ENCODE measurements at places on chromosomes 12 and 14.

- DNase-seq, result no peak
Measured at GRCh38 chr14:58066115-58066514, 85.9 kb downstream of the ARMH4 start.

DNA sequence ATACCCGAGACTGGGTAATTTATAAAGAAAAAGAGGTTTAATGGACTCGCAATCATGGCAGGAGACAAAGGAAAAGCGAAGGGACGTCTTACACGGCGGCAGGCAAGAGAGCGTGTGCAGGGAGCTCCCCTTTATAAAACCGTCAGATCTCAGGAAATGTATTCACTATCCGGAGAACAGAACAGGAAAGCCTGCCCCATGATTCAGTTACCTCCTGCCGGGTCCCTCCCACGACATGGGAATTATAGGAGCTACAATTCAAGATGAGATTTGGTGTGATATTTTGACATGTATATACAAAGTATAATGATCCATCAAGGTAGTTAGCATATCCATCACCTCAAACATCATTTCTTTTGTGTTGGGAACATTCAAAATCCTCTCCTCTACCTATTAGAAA, 2.3 kb upstream of the CDCA4 start:
- no peak for DNase-seq

DNA sequence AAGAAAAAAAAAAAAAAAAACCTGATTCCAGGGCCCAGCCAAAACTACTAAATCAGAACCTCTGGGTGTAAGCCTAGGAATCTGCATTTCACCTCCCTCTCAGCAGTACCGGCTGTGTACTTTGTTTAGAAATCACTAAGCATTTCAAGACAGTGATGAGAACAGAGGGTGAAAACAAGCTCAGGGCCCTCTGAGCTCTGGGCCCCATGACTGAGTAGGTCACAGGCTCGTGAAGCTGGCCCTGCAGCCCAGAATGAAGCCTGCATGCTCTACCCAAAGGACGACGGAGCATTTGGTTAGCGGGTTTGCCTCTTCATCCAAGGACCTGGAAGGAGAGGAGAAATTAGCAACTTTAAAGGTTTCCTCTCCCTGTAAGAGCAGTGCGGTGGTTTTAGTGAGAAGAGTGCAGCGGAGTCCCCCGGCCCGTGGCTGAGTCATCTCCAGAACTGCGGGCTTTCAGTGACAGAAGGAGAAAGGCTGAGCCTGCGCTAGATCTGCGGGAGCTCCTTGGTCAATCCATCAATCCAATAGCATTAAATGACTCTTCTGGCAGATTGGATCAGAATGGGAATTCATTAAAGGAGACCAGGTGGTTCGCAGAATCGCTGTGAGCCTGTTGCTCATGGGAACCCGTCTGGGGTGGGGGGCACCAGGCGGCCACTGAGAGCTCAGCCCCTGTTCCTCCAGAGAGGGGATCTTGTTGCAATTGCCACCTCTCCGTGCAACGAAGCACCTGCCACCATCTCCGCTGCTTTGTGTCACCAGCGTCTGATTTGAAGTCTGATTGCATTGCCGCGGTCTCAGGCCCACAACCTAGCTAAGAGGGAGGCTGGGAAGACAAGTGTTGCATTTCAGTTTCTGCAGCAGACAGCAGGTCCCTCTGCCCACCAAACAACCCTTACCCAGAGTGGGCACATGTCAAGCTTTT, 7.3 kb downstream of the IL31 start:
- peak; percentile 30 for DNase-seq

DNA sequence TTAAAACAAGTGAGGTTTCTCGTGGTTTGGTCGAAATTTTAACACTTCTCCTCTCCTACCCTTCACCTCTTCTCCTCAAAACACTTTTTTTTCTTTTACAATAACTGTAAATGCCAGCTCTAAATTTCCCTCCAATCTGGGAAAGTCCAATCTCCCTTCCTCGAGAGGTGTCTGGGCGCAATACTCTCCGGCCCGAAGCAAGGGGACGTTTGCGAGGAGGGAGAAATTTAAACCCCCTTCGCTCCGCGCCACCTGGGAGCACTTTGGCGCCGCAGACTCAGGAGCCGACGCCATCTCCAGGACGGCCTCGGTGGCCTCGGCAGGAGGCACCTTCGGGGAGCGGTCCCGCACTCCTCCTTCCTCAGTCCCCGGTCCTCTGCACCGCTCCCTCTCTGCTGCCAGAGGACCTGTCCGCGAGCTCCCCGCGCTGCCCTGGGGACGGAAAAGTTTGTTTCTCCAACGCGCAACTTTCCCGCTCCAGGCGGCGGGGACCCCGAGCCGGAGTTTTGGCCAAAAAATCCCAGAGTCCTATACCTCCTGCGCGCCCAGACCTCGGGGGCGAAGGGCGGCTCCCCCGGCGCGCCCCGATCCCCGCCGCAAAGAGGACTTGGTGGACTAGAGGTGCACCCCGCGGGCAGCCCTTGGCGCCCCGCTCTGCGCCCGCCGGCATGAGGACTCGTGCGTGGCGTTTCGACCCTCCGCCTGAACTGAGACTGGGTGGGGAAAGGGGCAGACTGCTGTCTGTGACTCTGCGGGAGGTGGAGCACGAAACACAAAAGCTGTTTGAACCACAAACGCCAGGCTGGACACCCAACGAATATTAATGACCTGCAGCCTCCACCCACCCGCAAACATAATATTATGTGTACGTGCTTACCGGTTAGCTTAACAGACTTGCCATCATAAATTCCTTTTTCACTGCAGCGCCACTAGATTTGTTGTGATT, 95.2 kb upstream of the HMGA2 start:
- no peak for DNase-seq

DNA sequence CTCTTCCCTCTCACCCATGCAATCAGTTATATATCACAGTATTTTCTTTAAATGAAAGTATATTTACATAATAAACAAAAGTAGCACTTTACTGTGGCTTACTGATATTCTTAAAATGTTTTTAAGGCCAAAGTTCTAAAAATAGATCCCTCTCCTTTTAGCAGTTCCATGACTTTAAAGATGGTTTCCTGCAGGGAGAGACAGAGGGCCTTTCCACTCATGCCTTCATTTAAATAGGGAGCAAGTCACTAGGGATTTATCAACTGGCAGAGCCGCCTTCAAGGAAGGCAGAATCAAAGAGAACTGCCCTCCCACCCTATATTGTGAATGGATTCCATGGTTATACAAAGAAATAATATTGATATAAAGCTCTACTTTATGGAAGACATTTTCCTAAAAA, 55.5 kb downstream of the DUSP16 start:
- no peak for DNase-seq

DNA sequence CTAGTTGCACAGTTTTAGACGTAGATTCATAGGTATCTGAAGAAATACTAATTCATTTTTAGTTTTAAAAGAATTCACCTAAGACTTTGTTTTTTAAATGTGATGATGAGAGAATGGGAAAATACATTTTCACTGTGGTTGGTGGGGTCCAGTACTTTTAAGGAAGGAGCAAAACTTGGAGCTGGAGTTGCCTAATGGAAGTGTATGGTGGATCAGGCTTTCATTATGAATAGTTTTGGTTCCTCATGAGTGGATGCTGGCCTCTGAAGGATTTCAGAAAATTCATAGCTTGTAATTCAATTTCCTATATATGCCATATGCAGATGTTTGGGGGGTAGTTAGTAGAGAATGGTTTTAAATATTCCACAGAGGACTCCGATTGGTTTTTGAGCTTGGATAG, 27.1 kb downstream of the STK38L start:
- no peak for DNase-seq

- DNase-seq, result no peak
Measured at GRCh38 chr14:100979079-100979478, 75.6 kb upstream of the RTL1 start.

- peak; percentile 69 for DNase-seq
Measured at GRCh38 chr14:23068789-23069412, 11.6 kb upstream of the CDH24 start.

GRCh38 chr12:68350753-68351152, 18.6 kb upstream of the MDM1 start:
- DNase-seq, result no peak

DNA sequence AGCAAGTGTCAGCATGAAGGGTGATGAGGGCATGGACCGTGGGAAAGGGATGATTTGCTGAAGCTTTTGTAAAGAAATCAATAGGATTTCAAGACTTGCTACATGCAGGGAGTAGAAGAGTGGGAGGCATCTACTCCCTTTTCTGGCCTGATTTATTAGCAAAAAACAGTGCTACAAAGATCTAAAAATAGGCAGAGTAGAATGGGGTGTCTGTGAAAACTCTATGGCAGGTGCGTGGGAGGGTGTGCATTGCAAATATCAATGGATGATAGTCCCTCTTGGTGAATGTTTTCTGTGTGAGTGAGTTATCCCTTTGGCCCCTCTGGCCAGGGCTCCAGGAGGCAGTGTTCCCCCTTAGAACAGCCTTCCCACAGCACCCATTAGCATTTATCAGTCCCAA, 139.0 kb downstream of the SMOC1 start:
- DNase-seq, result no peak

DNA sequence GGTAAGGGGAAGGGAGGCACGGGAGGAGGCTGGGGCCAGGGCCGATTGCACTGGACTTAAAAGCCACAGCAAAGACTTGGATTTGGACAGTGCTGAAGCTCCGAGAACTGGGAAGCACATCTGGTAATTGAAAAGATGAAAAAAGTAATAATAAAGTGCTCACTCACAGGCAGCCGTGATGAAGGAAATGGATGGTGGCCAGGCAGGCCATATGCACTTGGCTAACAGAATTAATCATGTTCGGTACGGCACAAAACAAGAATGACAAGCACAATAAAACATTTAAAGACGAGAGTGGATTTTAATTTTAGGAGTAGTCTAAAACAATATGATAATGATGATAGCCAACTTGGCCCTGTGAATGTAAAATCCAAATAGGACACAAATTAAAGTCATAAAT, 154.3 kb downstream of the VRK1 start:
- no peak for DNase-seq

DNA sequence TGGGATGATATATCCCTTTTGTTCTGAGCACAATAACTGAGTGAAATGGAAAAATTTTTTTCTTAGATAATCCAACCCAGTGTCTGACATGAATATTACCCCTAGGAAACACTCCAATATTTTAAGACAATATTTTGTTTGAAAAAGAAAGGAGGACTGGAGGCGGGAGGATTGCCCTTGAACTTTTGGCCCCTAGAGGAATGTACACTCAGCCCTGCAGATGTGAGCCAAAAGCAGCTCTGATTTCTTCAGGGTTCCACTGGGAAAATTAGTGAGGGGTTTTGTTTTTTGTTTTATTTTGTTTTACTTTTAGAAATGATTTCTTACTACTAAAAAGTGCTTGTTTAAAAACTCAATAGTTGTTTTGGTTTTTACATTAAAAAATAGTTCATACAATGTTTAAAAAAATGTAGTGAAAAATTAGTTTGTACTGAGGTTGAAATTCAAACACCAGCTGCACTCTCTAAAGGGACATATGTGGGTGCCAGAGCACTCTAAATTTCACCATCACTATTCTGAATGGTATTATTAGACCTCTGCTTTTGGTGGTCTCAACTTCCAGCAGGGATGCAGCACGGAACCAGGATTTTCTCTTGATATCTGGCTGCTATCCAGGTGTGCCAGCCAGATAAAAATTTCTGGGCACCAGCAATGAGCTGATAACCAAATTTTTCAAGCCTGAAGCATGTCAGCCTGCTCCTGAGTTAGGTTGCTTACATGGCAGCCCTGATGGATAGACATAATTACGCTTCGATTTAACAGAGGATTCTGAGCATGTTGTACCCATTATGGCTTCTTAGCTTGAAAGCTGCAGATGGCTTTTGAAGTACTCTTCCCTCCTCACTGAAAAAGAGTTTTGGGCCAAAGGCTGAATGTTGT, 141.9 kb downstream of the ANO6 start:
- no peak for DNase-seq

- DNase-seq, result no peak
Measured at GRCh38 chr14:101358320-101359125, 202.8 kb upstream of the DIO3 start.

- no peak for DNase-seq
Measured at GRCh38 chr12:82529101-82529500, 157.6 kb upstream of the TMTC2 start.

GRCh38 chr14:54117396-54117795, 160.8 kb upstream of the BMP4 start:
- no peak for DNase-seq

- no peak for DNase-seq
Measured at GRCh38 chr12:8676651-8677050, 14.0 kb upstream of the MFAP5 start.

DNA sequence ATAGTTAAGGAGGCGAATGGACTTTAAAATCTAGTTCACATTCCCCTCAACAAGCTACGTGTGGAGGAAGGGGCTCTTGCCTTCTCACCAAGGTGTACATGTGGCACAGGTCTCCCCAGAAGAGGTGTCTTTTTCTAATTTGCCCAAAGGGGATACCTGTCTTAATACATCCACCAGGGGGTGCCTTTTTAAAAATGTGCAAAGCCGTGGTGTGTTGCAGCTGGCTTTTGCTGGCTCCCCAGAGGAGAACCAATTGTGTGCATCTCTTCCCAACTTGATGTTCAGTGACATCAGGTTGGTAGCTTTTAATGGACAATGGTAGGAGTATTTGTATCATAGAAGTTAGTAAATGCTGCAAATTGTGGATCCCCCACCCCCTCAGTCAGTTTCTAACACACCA, 33.8 kb downstream of the CREBL2 start:
- peak; percentile 25 for DNase-seq

- DNase-seq, result no peak
Measured at GRCh38 chr12:16063726-16064125, 152.6 kb downstream of the DERA start.

DNA sequence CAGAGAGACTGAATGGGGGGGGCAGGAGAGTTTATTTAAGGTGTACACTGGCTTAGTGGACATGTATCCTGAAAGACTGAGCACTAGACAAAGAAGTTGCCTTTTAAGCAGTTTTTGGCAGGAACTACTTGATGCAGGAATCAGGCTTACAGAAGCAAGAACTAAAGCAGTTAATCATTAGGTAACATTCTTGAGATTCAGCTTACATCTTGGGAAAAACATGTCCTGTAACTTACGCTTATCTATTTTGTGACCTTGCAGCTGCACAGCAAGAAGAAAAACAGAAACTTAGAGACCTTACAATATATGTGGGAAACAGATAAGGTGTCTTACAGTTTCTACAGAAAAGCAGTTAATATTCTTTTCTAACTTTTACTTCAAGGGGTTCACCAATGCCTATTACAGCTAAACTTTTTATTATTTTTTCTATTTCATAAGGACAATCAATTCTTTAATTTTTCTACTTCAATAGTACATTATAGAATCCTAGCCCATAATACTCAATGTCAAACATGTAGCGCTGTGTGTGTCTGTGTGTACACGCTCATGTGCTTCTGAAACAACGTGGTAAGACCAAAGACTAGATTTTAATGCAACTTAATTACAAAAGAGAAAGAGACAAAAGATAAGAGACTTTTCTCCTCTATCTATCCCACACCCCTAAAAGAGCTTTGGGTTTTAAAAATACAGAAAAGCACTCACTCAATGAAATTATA, 276.9 kb downstream of the PRKD1 start:
- DNase-seq, result no peak

DNA sequence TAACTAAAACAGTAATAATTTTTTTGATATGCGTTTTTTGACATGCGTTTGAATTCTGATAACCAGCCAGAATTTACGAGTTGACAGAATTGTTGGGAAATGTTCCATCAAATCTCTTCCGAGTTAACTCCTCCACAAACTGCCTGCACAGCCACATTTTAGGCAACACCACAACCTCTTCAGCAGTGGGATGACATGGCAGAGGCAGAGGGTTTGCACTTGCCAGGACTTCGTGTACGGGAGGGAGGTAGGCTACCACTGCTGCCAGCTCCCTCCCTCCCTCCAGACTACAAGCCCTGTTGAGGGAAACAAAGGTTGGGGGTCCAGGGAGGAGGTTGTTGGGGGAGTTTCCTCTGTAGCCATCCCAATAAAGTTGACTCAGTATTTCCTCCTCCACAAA, 14.5 kb upstream of the ACTR6 start:
- DNase-seq, result no peak

- DNase-seq, result no peak
Measured at GRCh38 chr14:21205678-21206581, 50.1 kb upstream of the OR5AU1 start.

Data from activated CD8-positive, alpha-beta memory T cell treated with anti-CD3 and anti-CD28 coated beads, Interleukin-2, amount 50 U/mL, for 4 hours (primary cell).